Activated naive CD8-positive, alpha-beta T cell treated with anti-CD3 and anti-CD28 coated beads, Interleukin-2, amount 10 ng/mL, durations not matched to agents 7 days and 5 days (primary cell): ENCODE measurements at places on chromosomes 11 and 22. TPM values are rescaled to one million over a fixed set of nuclear protein-coding genes. Genes with fewer than 3 reads are reported as not detected.

GRCh38 chr11:61116426-61117167 lies 14.3 kb downstream of the CD5 start:
- no peak for DNase-seq
- H3K27ac ChIP-seq = peak overlapping the region; percentile 85
- peaks cover 67% of the 10 kb centered on the region for H3K36me3 ChIP-seq
- peaks cover 77% of the 10 kb centered on the region for H3K4me1 ChIP-seq
- peak overlapping the region; percentile 49 for H3K4me3 ChIP-seq

DNA sequence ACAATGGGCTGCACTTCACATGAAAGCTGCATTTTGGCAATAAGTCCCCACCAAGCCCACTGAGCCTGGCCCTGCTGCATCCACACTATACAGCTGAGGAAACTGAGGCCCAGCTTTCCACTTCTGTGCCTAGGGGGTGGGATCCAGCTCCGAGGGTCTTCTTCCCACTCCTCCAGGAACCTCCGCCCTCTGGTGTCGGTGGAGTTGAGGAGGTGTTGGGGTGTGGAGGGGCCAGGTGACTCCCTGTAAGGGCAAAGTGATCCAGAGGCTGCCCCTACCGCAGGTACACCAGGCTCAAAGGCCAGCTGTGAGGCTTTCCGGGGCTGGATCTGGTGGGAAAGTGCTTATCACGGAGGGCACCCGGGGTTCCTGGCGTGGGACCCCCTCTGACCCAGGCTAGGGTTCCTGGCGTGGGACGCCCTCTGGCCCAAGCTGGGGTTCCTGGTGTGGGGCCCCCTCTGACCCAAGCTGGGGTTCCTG lies 125.0 kb downstream of the KCNQ1 start:
- no peak overlapping the region for H3K4me3 ChIP-seq
- H3K36me3 ChIP-seq = no peaks in the 10 kb centered on the region
- no peaks in the 10 kb centered on the region for H3K27me3 ChIP-seq
- no peaks in the 10 kb centered on the region for H3K4me1 ChIP-seq

GRCh38 chr11:124519850-124520549 lies 23.5 kb downstream of the OR8B12 start:
- H3K4me3 ChIP-seq = no peak overlapping the region
- no peak overlapping the region for H3K27ac ChIP-seq
- DNase-seq = no peak
- no peaks in the 10 kb centered on the region for H3K4me1 ChIP-seq
- no peaks in the 10 kb centered on the region for H3K36me3 ChIP-seq

Gene MAFF
- total RNA-seq = 12.8 TPM

Gene BIRC2
- 40.6 TPM for total RNA-seq

DNA sequence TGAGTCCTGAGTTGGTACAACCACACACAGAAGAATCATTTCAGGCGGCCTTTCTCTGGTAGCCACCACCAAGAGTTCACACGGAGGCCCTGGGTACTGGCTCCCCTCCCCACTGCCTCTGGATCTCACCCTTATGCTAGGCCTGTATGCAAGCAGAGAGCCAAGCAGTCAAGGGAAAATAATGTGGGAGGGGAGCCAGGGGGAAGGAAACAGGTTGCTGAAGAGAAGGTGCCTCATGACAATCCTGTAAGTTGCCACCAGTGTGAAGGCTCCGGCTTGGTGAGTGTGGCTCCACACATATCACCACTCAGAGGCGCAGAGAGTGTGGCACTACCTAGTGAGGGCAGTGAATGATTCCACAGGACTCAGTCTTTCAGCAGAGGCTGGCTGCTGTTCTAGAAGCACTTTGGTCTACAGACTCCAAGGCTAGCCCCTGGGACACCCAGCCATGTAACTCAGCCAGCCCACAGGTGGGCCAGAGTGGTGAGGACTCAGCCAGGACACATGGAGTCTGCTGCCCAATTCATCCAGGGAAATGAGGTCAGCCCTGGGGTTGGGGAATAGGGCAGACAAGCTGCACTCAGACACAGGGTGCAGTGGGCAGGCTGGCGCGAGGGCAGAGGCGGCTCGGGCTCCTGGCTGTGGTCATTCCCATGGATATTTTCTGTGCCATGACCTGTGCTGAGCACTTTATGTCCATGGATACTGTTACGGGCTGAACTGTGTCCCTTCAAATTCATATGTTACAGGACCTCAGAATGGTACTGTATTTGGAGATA lies 49.0 kb upstream of the SERPIND1 start:
- H3K4me1 ChIP-seq = no peaks in the 10 kb centered on the region
- no peak overlapping the region for H3K27ac ChIP-seq
- peaks cover 2% of the 10 kb centered on the region for H3K27me3 ChIP-seq

DNA sequence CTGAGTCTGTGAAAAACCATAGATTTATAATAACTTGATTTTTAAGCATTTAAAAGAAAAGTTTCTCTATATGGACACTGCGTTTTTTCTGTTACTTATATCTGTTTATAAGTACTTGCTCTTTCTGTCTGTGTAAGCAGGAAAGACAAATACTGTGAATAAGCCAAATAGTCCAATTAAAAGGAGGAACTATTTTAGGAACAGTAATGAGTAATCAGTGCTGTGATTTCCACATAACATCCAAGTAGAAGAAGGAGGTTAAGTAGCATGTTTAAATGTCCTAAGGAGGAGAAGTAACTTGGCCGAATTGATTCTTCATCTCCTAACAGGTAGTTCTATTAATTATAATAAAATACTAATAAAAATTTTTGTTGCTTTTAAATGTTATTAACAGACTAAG lies 40.8 kb downstream of the ZNF214 start:
- H3K4me1 ChIP-seq = no peaks in the 10 kb centered on the region
- no peaks in the 10 kb centered on the region for H3K36me3 ChIP-seq
- H3K4me3 ChIP-seq = no peak overlapping the region
- no peak for DNase-seq

GRCh38 chr22:35726398-35726797 lies 8.7 kb downstream of the APOL5 start:
- H3K4me3 ChIP-seq = no peak overlapping the region
- peaks cover 7% of the 10 kb centered on the region for H3K27me3 ChIP-seq
- no peak for DNase-seq
- H3K27ac ChIP-seq = no peak overlapping the region
- peaks cover 1% of the 10 kb centered on the region for H3K4me1 ChIP-seq

- DNase-seq = no peak
- peaks cover 3% of the 10 kb centered on the region for H3K4me1 ChIP-seq
- peaks cover 36% of the 10 kb centered on the region for H3K36me3 ChIP-seq
- H3K4me3 ChIP-seq = no peak overlapping the region
These were observed 21.5 kb downstream of the NUP98 start for GRCh38 chr11:3775736-3776406.

DNA sequence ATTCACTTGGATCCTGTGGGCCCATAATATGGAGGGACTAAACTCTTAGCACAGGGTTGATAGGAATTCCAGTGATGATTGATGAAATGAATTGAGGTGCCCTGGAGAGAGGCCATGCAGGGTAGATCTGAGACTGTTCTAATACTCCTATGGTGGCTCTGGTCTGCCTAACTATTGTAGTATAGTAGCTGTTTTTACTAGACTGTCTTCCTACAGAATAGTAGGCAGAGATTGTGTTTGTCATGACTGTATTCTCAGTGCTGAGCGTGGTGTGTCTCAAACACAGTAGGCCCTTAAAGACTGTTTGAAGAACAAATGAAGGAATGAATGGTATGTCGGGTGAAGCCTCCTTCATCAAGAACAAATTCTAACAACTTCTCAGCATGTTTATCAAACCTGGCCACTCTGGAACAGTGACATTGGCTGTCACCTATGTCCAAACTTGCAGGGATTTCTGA lies 107.0 kb upstream of the SESN3 start:
- peaks cover 11% of the 10 kb centered on the region for H3K4me1 ChIP-seq
- H3K27ac ChIP-seq = no peak overlapping the region
- H3K27me3 ChIP-seq = no peaks in the 10 kb centered on the region
- H3K4me3 ChIP-seq = no peak overlapping the region

GRCh38 chr11:130269326-130269943 lies 45.3 kb downstream of the ZBTB44 start:
- no peak overlapping the region for H3K27ac ChIP-seq
- H3K4me3 ChIP-seq = no peak overlapping the region
- H3K4me1 ChIP-seq = peaks cover 4% of the 10 kb centered on the region
- peaks cover 19% of the 10 kb centered on the region for H3K36me3 ChIP-seq

DNA sequence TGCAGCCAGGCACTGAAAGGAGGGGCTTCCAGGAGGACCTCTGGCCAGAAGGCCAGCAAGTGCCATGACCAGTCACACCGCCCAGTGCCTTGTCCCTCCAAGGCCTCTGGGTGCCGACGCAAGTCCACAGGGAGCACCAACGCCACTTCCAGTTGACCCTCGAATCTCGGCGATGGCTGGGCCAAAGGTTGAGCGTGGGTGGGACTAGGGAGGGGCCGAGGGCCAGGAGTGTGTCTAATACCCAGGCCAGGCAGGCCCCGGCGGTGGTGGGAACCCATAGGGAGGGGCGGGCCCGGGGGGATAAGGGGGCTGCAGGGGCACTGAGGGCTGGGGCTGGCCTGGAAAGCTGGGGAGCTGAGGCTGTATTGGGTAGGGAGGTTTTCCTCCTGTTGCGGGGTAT lies 29.3 kb downstream of the CD5 start:
- no peak overlapping the region for H3K27ac ChIP-seq
- H3K27me3 ChIP-seq = no peaks in the 10 kb centered on the region
- peaks cover 10% of the 10 kb centered on the region for H3K4me1 ChIP-seq
- no peak for DNase-seq

DNA sequence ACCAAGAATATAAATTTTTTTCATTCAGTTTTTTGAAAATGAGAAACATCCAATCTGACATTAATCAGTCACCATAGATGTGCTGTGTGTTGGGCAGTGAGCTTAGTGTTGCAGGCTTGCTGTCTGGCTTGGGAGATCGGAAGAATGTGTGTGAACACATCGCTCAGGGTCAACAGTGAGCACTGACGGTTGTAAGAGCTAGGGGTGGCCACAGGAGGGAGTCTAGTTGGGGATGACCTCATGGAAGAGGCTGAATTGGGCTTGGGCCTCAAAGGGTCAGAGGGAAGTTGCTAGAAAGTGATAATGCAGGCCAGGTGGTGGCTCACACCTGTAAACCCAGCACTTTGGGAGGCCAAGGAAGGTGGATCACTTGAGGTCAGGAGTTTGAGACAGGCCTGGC lies 375.4 kb downstream of the DDX10 start:
- H3K4me1 ChIP-seq = peaks cover 6% of the 10 kb centered on the region
- DNase-seq = no peak
- no peak overlapping the region for H3K27ac ChIP-seq
- H3K4me3 ChIP-seq = no peak overlapping the region

GRCh38 chr11:1854132-1854948 lies 1.5 kb downstream of the LSP1 start:
- H3K4me1 ChIP-seq = peaks cover 26% of the 10 kb centered on the region
- no peak for DNase-seq
- peak overlapping the region; percentile 97 for H3K4me3 ChIP-seq
- H3K27me3 ChIP-seq = no peaks in the 10 kb centered on the region

Gene AQP11
- total RNA-seq = 0.48 TPM

Gene MMP12
- total RNA-seq = not detected

DNA sequence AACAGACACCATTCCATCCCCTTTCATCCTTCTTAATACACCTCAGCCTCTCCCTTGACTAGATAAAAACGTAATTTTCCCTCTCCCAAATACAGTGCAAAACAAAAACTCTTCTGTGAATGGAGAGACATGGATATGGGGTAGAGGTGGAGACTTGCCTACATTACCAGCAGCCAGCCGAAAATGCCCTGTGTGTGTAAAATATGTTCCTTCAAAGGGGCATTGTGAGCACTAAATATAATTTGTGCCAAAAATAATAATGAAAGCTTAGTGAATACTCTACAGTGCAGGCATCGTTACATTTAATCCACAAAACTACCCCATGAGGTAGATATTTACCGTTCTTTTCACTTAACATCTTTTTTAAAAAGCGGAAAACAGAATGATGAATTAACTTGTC lies 1.0 kb upstream of the TRIM44 start:
- H3K36me3 ChIP-seq = peaks cover 29% of the 10 kb centered on the region
- peaks cover 14% of the 10 kb centered on the region for H3K27me3 ChIP-seq
- H3K4me3 ChIP-seq = peak overlapping the region; percentile 91
- peaks cover 30% of the 10 kb centered on the region for H3K4me1 ChIP-seq
- no peak for DNase-seq

Gene SMC1B
- 2.5 TPM for total RNA-seq

- no peaks in the 10 kb centered on the region for H3K27me3 ChIP-seq
- DNase-seq = no peak
- no peak overlapping the region for H3K27ac ChIP-seq
- peaks cover 4% of the 10 kb centered on the region for H3K4me1 ChIP-seq
- H3K4me3 ChIP-seq = no peak overlapping the region
These were observed 68.2 kb downstream of the DNAJC24 start for GRCh38 chr11:31437742-31438435.

Gene ANO3
- total RNA-seq = not detected

GRCh38 chr11:116386118-116386699 lies 386.6 kb downstream of the BUD13 start:
- no peak for DNase-seq
- H3K4me1 ChIP-seq = no peaks in the 10 kb centered on the region
- no peaks in the 10 kb centered on the region for H3K27me3 ChIP-seq
- H3K27ac ChIP-seq = no peak overlapping the region

DNA sequence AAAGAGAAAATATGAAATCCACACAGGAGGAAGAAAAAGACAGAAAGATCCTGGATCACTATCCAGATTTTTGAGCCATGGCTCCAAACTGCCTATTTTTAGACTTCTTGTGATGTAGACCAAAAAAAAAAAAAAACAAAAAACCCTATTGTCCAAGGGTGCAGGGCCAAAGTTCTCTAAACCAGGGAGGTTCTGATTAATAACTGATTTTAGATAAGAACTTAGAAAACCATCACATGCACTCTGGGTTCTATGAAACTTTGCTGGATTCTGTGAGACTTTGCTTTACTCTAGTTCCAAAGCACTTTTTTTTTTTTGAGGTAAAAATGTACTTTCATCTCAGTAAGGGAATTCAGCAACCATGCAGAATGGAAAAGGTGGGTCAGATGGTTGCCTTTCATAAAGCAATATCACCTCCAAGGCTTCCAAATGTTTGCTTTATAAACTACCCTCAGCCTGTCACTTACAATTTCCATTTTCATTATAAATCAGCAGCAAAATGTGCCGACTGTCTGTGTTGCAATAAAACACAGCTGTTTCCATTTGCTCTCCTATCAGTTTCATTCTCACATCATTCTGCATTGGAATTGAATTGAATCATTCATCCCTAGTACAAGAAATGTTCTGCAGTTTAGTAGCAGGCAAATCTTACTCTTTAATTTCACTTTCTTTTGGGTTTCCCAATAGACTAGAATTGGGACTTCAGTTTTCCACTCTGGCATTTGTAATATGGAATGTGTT lies 1584.3 kb upstream of the RAG2 start:
- H3K36me3 ChIP-seq = no peaks in the 10 kb centered on the region
- H3K27ac ChIP-seq = no peak overlapping the region
- H3K4me1 ChIP-seq = no peaks in the 10 kb centered on the region
- DNase-seq = no peak
- H3K27me3 ChIP-seq = no peaks in the 10 kb centered on the region

GRCh38 chr22:19082101-19082500 lies 40.1 kb downstream of the DGCR2 start:
- H3K36me3 ChIP-seq = peaks cover 10% of the 10 kb centered on the region
- DNase-seq = no peak
- no peak overlapping the region for H3K4me3 ChIP-seq
- H3K27me3 ChIP-seq = no peaks in the 10 kb centered on the region

Gene CSF2RB
- 1.3 TPM for total RNA-seq
